Stimulated activated CD8-positive, alpha-beta memory T cell treated with anti-CD3 and anti-CD28 coated beads, Interleukin-4, amount 100 ng/mL, for 4 hours (primary cell): ENCODE measurements at places on chromosomes 7 and 10.

DNA sequence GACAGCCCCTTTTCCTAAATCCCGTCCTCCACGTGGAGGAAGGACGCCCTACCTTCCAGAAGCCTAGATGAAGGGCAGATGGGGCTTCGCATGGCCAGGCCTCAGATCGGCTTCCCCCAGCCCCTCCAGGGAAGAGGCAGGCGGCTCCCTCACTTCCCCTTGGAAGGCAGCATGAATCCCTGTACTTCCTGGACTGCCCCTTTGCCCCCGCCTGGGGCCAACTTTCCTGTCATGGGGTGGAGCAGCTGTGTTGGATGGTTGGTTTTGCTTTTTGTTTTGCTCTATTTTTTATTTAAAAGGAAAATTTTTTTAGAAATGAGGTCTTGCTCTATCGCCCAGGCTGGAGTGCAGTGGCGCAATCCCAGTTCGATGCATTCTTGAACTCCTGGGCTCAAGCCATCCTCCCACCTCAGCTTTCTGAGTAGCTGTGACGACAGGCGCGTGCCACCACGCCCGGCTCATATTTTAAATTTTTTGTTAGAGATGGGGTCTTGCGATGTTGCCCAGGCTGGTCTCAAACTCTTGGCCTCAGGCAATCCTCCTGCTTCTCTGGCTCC is 27.2 kb downstream of the GTF2IRD1 start:
- no peak for DNase-seq

DNA sequence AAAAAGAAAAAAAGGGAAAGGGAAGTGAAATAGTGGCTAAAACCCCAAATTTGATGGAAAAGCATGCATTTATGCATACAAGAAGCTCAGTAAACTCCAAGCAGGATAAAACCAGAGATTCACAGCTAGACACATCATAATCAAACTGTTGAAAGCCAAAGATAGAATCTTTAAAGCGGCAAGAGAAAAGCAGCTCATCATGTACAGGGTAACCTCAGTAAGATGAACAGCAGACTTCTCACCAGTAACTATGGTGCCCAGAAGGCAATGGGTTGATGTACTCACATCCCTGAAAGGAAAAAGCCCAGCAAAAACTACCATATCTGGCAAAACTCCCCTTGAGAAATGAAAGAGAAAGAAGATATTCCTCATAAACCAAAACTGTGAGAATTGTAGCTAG is 60.4 kb downstream of the TPST1 start:
- no peak for DNase-seq

DNA sequence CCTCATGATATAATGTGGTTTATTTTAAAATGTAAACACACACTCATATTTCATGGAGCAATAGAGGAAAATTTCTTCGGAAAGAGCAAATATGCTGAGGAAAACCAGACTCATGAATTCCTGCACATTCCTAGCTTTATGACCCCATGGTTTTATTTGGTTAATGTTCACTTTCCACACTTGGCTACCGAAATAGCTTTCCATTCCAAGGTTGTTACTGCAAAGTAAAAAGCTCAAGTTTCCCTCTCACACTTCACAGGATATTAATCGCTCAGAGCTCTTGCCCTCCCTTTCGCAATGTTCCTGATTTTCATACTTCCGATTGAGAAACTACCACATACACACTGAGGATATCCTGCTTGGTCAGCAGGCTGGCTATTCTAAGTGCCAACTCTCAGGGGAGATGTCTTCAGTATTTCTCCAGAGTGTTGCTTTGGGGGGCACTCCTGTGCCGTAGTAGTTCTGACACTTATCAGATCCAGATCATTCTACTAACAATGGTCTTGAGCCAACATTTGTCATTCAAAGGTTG is 77.5 kb upstream of the STEAP1B start:
- DNase-seq, result no peak

DNA sequence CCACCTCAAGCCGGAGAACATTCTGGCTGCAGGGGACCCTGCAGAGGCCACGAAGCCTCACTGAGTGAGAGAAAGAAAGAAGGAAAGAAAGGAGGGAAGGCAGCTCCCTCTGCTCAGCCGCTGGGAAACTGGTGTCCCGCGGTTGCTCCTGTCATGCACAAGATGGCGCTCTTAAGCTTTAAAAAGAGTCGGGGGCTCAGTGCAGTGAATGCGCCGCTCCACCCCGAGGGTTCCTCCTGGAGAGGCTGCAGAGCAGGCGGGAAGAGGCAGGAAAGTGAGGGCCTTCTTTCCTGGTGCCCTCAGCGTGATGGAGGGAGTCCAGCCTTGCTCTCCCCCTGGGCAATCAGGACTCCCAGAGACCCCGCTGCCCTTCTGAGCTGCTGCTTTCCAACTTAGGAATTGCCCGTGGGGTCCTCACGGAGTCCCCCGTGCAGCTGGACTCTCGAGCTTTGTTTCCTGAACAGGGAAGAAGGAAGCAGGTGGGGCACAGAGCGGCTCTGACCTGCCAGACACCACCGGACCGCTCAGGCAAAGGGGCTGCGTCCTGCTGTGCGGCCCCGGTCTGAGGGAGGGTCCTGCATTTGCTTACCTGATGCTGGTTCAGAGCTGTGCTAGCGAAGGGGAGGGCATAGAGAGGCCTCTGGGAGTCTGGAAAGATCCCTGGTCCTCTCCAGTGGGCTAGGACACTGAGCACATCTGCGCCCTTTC is 141.9 kb upstream of the MKI67 start:
- DNase-seq, result no peak

DNA sequence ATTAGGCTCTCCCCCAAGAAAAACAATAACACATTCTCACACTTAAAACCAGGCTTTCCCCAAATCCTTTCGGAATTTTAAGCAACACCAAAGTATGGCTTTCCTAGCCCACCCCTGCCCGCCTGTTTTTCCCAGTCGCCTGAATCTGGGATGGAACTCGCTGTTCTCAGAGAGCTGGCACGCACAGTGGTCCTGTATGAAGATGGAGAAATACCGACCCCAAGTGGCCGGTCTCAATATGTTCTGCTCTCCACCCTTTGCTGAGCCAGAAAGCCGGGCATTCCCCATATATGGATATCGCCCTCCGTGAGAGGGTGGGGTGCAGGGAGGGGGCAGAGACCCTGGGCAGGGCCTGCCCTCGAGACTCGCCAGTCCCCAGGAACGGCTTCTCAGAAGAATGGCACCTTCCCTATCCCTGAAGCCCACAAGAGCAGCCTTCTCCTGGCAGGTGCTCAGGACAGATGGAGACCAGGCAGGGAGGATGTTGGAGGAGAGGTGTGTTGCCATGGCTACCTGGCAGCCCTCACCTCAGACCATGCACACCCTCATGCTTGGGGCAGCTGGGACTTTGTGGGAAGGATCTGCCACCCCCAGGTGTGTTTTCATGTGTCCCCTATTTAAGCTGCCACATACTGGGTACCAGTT is 3.4 kb downstream of the TACR2 start:
- no peak for DNase-seq

DNA sequence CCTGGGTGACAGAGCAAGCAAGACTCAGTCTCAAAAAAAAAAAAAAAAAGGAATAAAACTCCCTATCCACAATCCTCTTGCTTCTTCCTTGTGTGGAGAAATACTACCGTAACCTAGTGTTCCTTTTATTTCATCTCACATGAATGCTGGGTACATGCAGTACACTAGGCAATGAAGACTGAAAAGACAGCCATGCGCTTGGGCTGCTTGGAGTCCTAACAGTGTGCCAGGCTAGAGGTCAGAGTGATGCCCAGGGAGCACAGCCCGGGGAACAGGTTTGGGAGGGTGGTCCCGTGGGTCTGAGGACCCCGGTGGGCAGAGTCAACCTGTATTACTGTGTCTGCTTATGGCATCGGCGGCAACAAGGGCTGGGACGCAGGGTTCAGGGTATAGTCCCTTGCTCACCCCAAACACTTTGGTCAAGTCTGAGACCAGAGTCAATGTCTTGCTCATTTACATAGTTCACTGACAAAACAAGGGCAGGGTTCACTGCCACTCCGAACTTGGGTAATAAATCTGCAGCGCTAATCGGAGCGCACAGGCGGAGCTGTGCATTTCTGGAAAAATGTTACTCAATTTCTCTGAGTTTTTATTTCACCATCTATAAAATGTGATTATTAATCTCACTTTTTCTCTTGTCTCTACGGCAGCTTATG is 118.0 kb downstream of the CLEC2L start:
- no peak for DNase-seq

- DNase-seq, result no peak
Observed at GRCh38 chr10:60170250-60170649, 219.4 kb downstream of the ANK3 start.

DNA sequence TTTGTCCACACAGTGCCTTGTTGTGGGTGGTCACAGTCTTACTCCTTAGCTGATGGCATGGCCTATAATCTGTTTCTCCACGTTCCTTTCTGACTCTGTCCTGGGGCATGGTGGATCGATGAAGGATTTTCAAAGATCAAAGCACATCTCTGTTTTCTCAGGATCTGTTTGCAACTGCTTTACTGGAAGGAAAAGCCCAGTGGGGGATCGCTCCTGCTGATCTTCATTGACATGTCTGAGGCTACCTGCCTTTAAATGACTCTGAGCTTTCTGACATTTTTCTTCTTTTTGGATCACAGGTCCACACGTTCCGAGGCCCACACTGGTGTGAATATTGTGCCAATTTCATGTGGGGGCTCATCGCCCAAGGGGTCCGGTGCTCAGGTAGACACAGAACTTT is 68.0 kb upstream of the PRR15 start:
- DNase-seq, result no peak

GRCh38 chr7:22447008-22447407 is 53.0 kb downstream of the STEAP1B start:
- no peak for DNase-seq

- DNase-seq, result no peak
Observed at GRCh38 chr10:126734967-126735366, 64.5 kb upstream of the C10orf90 start.

GRCh38 chr7:32489788-32490126 is 423 bp downstream of the LSM5 start:
- DNase-seq, result no peak

DNA sequence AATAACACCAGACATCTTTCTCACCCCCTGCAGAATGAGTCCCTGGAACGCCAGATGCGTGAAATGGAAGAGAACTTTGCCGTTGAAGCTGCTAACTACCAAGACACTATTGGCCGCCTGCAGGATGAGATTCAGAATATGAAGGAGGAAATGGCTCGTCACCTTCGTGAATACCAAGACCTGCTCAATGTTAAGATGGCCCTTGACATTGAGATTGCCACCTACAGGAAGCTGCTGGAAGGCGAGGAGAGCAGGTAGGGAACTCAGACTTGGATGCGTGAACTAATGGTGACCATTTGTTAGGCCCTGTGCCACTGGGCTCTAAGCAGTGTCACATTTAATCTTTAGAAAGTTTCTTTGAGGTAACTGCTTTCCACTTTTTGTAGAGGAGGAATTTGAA is 7.1 kb downstream of the VIM start:
- DNase-seq, result no peak

DNA sequence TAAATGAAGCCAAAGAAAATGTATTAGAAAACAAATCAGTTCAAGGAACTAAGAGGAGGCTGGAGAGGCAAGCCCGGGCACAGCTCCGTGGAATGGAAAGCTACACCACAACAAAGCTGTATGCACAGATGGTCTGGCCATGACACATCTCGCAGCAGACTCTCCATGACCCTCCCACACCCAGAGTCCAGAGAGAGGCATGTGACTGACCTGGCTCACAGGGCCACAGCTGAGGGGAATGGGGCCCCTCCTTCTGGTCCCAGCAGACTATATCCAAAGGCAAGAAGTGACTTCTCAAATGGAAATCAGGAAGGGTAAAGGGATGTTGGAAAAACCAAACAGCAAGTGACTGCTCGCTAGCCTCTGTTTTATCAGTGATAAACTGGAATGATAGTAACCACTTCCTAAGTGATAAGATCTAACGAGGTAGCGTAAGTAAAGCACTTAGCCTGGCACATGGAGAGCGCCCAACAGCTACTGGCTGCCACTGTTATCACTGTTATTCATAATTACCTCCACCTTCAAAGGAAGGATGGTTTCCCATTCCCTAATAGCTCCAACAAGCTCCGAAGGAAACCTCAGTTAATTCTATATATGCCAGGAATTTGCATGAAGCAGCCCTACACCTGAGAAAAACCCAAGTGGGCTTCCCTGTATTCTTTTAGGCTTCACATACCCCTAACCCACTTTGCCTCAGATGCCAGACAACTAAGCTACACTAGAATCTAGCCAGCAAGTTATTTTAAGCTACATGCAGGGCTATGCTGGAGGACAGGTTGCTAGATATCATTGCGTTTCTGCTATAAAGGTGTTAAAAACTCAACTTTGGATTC is 8.4 kb downstream of the OSBPL3 start:
- DNase-seq, result no peak

DNA sequence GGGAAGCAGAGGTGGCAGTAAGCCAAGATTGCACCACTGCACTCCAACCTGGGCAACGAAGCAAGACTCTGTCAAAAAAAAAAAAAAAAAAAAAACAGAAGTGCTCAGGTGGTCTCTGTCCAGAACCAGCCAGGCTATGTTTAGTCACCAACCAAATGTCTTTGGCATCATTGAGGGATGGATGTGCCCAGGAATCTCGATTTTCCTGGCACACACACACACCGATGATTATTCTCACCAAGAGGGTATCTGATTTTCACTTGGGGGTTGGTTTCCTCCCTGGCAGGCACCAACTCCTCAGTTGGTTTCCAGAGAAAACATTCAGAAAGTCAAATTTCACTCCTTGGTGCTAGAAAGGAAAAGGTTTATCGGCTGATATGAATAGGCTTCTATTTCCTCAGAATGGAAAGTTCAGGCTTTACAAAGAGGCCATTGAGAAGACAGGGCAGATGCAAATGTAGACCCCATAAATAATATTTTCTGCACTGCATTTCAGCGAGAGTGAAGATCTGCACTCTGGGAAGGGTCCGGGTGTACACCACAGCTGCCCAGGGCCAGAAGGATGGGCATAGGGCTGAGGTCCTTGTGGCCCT is 154.8 kb downstream of the TNS3 start:
- no peak for DNase-seq

- DNase-seq, result no peak
Observed at GRCh38 chr7:98483964-98484545, 83.2 kb upstream of the BAIAP2L1 start.

DNA sequence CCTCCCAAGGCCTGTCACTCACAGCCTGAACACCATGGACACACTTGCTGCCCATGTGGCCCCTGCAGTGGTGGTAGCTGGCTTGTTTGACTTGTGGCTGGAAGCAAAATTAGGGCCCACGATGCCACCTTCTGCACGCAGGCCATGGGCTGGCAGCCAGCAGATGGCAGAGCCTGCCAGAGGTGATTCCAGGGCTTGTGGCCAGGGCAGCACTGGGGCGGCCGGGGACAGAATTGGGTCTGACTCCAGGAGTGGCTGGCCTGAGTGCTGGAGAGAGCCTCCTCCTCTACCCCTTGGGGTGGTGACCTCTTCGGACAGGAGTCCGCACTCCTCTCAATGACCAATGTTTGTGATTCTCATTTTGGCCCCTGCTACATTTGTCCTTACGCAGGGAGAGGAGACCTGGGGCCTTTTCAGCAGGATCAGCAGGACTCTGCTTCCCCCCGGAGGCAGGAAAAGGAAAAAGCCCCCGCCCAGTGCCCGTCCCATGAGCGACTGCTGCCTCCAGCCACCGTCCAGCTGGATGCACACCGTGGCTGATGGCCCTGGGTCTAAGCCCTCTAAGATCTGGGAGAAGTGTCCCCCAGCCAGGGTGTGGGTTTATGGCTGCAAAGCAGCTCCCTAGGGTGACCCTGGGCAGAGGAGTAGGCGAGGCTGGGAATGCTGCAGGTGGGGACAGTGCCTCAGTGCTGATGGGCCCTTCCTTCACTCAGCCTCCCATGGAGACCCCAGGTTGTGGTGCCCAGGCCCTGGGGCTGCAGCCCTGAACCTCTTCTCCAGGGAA is 26.5 kb downstream of the DNAJB12 start:
- DNase-seq, result no peak
